Ureter (tissue), 1 donor: ENCODE measurements at places on chromosomes 5 and 9. TPM values are rescaled to one million over a fixed set of nuclear protein-coding genes. Genes with fewer than 3 reads are reported as not detected.

The PCDHB12 gene
- total RNA-seq, result 2.8 TPM

The GPR151 gene
- not detected for total RNA-seq

The PCDHB3 gene
- 1.1 TPM for total RNA-seq

DNA sequence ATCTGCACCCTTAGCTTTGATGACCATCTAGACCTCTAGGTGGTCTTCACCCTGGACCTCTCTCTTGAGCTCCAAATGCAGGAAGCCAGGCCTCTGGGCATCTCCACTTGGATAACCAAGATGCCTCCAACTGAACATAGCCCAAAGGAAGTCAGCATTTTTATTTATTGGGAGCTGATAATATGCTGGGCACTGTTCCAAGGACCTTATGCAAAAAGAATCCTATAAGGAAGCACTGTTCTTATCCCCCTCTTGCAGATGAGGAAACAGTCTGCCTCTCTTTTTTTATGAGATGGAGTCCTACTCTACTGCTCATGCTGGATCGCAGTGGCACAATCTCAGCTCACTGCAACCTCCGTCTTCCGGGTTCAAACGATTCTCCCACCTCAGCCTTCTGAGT lies 219.9 kb downstream of the CDK5RAP2 start:
- no peak for DNase-seq

DNA sequence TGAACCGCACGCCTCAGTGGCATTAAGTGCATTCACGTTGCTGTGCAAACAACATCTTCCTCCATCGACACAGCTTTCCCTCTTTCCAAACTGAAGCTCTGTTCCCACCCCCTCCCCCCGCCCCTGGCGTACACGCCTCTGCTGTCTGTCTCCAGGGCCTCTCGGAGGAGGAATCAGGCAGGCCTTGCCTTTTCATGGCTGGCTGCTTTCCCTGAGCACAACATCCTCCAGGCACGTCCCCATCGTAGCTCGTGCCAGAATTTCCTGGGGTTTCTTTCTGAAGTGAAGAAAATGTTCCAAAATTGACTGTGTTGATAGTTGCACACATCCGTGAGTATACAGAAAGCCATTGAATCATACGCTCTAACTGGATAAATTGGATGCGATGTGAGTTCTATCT lies 22.3 kb upstream of the TMEM250 start:
- no peak for DNase-seq

GRCh38 chr9:93586290-93587057 lies 10.1 kb downstream of the PHF2 start:
- DNase-seq, result no peak

DNA sequence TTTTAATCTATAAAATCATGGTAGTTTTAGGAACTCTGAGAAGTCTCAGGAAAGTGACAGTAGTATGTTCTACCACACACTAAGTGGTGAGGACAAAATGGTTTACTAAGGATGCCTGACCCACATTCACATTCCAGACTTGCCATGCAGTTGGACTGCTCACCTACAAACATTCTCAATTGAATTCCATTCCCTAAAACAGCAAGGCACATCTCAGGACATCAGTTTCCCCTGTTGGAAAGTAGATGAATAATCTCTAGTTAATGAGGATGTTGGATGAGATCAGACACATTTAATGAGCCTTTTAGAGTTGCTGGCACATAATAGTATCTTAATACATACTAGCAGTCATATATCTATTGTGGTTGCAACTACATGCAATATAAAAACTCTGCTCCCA lies 76.6 kb downstream of the ZNF618 start:
- DNase-seq, result no peak

DNA sequence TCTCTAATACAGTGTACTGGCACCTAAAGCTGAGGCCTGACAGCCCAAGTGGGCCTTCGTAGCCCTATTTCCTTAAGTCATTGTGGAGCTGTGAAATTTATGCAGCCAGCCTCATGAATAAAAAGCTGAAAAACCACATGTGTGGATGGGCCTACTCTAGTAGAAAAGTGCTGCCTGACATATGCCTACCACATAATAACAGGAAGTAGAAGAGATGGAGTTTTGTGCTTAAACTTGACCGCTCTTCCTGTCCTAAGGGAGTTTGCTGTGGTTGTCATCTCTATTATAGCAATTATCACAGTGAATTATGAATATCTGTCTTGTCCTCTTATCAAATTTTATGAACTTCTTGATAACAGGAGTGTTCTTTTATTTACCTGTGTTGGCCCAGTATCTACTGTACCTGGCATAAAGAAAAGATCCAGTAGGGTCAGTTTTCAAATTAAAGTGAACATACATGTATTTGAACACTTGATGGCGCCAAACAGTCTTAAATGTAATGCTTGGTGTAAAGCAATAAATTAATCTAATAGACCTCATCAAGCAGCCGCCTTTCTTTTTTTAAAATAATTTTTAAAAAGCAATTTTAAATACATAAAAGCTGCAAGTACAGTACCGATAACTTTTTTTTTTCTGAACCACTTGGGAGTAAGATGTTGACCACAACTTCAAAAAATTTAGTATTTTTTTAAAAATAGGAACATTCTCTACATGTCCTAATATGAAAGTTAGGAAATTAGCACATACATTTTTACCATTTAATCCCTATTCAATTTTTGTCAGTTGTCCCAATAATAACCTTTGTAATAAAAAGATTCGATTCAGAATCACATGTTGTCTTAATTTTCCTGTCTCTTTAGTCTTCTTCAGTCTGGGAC lies 51.0 kb downstream of the FKTN start:
- DNase-seq, result no peak

DNA sequence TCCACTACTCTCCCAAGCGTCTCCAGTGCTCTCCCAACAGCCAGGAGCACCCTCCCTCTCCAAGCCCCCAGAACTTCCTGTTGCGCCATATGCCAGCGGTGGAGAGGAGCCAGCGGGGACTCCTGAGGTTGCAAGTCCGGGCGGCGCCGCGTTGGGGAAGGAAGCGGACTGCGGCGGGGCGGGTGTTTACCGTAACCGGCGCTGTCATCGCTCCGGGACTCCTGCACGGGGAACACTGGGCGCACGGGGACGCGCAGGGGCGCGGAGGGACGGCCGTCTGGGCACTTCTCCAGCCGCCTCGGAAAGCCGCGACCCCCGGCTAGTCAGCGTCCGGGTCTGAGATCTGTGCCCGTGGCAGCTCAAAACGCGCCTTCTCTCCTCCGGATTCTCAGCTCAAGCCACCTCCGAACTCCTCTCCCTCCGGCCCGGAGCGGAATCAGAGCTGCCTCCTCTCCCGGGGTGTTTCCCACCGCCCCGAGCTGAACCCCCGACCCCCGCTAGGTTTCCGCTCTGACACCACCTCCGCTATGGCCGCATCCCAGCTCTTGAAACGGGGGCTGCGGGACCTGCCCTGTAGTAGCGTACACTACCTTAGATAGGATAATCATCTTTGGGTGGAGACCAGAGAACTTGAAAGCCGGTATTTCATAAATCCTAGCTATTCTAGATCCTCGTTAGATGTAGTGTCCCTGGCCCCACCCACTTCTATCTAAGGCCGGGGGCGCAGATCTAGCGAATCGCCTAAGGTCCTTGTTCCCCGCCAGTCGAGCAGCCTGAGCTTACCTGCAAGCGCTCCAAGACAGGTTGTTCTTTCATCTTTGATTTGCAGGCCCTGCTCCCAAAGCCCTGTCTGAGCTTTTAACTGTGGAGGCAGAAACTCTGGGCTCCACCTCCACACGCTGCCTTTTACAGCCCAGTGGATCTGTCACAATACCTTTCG lies at the start of gene TRPM6:
Gene TRPM6 (minus strand): TSS at position 881 of the 940 bp plus-strand sequence. CDS start 65 bp downstream, at position 816.
- DNase-seq, result peak; percentile 82

DNA sequence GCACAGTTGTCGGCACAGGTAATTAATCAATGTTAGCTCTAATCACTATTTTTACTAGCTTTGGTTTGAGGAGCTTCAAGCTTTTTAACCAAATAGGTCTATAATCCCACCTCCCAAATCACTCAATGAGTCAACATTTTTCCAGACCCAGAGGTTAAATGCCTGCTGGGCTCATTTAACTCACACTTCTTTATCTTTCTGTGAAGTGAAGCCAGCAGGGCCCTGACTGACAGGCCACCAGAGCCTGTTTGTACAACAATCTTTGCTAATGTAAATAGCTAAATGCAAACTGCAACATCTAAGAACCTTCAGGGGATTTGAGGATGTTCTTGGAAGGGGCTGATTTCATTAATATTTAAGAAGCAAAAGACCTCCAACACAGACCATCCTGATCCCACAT lies 98.4 kb upstream of the NREP start:
- no peak for DNase-seq

GRCh38 chr5:89246252-89246651 lies 363.3 kb upstream of the MEF2C start:
- no peak for DNase-seq

- DNase-seq, result no peak
These were observed 11.5 kb downstream of the ZMAT2 start for GRCh38 chr5:140711794-140712193.

DNA sequence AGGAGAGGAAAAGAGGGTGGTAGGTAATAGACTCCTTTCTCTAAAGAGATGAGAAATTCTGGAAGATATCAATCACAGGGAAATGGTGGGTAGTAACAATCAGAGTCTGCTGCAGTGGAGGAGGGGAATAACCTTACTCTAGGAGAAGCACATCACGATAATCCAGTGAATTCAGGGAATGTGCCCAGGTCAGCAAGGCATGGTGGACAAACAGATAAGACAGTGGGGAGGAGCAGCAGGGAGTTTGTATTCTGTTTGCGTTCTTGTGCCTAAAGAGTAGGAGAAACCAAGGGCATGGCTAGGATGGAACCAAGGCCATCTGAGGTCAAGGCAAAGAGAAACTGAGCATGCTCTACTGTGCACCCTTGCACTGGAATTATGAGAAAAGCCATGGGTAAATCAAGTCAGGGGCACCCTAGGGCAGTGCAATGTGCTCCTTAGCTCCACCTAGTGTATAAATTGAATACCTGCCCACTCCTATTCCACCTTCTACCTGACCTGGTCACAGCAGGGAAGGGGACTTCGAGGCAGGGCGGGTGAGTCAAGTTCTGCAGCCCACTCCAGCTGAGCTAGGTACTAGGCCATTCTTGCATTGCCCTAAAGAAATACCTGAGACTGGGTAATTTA lies 31.6 kb downstream of the RETREG1 start:
- DNase-seq, result no peak
